WERI-Rb-1 (cell line): ENCODE measurements at places on chromosomes 3 and 15.

- DNase-seq = no peak
These were observed 48.9 kb downstream of the GASK1A start for GRCh38 chr3:43028001-43028400.

DNA sequence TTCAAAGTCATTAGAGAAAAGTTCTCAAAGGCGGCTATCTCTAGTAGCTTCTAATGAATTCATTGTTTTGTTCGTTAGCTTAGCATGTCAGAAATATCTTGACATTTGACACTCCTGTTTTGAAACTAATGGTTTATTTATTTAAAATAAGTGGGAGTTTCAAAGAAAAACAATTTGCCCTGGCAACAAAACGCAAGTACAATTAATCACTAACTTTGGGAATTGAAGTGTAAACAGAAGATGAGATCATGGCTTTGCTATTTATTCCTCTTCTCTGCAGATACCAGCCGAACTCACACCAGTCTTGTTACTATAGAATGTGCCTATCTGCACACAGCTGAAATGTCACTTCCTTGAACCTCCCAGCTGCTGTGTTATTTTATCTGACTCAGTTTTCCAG, 27.5 kb downstream of the MASP1 start:
- DNase-seq = no peak

GRCh38 chr3:4060064-4060463, 243.1 kb upstream of the SETMAR start:
- DNase-seq = no peak

- no peak for DNase-seq
These were observed 53.5 kb upstream of the ADAMTS9 start for GRCh38 chr3:64741341-64741740.

GRCh38 chr15:36430726-36431265, 148.6 kb upstream of the CDIN1 start:
- DNase-seq = no peak

DNA sequence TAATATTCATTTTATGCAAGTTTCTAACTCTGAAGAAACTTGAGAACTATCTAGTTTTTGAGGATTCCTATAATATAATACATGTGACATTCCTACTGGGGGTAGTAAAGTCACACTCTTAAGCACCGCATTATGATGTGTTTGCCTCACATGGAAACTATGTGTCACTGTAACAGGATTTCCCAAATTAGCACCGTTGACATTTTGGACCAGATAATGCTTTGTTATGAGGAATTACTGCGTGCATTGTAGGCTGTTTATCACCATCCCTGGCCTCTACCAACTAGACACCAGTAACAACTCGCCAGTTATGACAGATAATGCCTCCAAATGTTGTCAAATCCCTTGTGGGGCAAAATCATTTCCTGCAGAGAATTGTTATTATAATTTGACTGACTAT, 267.8 kb downstream of the RAP2B start:
- no peak for DNase-seq

GRCh38 chr3:171348121-171348520, 112.1 kb downstream of the TNIK start:
- no peak for DNase-seq

GRCh38 chr3:184134746-184135148, 411 bp upstream of the EIF2B5 start:
- no peak for DNase-seq
